ENCODE measurements at places on chromosomes 1 and 21. TPM values are rescaled to one million over a fixed set of nuclear protein-coding genes. Genes with fewer than 3 reads are reported as not detected.

ARTN gene
- total RNA-seq = 1.2 TPM

SAMD11 gene
- total RNA-seq = 9.5 TPM

C1orf210 gene
- 0.84 TPM for total RNA-seq

RNU1-3 gene
- 1,356 TPM for total RNA-seq

CD5L gene
- total RNA-seq = not detected

SPATA45 gene
- 0.65 TPM for total RNA-seq

- DNase-seq = no peak
- no peaks in the 10 kb centered on the region for H3K4me1 ChIP-seq
- no peaks in the 10 kb centered on the region for H3K36me3 ChIP-seq
- H3K27me3 ChIP-seq = peaks cover 3% of the 10 kb centered on the region
- no peak overlapping the region for H3K27ac ChIP-seq
Observed at GRCh38 chr1:226624526-226624925, 76.0 kb downstream of the STUM start.

- H3K4me3 ChIP-seq = no peak overlapping the region
- peak; percentile 30 for DNase-seq
- peaks cover 40% of the 10 kb centered on the region for H3K36me3 ChIP-seq
- H3K4me1 ChIP-seq = no peaks in the 10 kb centered on the region
Observed at GRCh38 chr1:12249181-12249580, 19.4 kb downstream of the VPS13D start.

GRCh38 chr1:86389307-86389706 lies 6.8 kb downstream of the ODF2L start:
- no peak for DNase-seq
- H3K4me3 ChIP-seq = no peak overlapping the region
- H3K27ac ChIP-seq = no peak overlapping the region

GRCh38 chr1:46041974-46042373 lies 90.5 kb downstream of the PIK3R3 start:
- H3K4me1 ChIP-seq = no peaks in the 10 kb centered on the region
- H3K27ac ChIP-seq = no peak overlapping the region
- DNase-seq = peak; percentile 30
- no peak overlapping the region for H3K4me3 ChIP-seq

- no peaks in the 10 kb centered on the region for H3K36me3 ChIP-seq
- H3K27me3 ChIP-seq = no peaks in the 10 kb centered on the region
- no peak overlapping the region for H3K4me3 ChIP-seq
- H3K27ac ChIP-seq = no peak overlapping the region
- no peaks in the 10 kb centered on the region for H3K4me1 ChIP-seq
- DNase-seq = no peak
Observed at GRCh38 chr21:37805266-37805665, 111.0 kb downstream of the KCNJ6 start.

GRCh38 chr1:36565576-36566501 lies 83.1 kb upstream of the CSF3R start:
- H3K4me1 ChIP-seq = no peaks in the 10 kb centered on the region
- no peak overlapping the region for H3K4me3 ChIP-seq
- H3K27me3 ChIP-seq = peaks cover 3% of the 10 kb centered on the region
- no peak overlapping the region for H3K27ac ChIP-seq
- no peak for DNase-seq

GRCh38 chr1:184215274-184215925 lies 163.9 kb downstream of the TSEN15 start:
- no peak for DNase-seq
- H3K36me3 ChIP-seq = no peaks in the 10 kb centered on the region
- H3K4me1 ChIP-seq = peaks cover 3% of the 10 kb centered on the region
- H3K4me3 ChIP-seq = no peak overlapping the region

GRCh38 chr21:31287201-31287600 lies 56.9 kb downstream of the TIAM1 start:
- no peak overlapping the region for H3K27ac ChIP-seq
- no peak for DNase-seq
- H3K27me3 ChIP-seq = no peaks in the 10 kb centered on the region
- no peak overlapping the region for H3K4me3 ChIP-seq

DNA sequence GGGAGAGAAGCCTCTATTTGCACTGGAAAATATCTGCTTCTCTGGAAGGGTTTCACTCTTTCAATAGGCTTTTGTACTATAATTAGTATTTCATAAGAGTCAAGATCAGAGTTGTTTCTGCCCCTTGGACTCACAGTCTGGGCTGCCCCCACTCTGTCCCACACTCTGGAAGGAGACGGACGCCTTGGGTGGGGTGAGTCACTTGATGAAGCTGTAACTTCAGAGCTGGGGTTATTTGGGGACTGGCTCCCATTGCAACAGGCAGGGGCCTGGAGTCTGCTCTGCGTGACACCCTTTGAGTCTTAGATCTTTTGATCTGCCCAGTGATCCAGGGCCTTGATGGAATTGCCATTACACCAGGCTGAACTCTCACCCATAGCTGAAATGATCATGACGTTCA lies 4.0 kb upstream of the KCNA10 start:
- H3K4me3 ChIP-seq = no peak overlapping the region
- H3K36me3 ChIP-seq = no peaks in the 10 kb centered on the region
- H3K27ac ChIP-seq = no peak overlapping the region
- peaks cover 22% of the 10 kb centered on the region for H3K27me3 ChIP-seq
- no peak for DNase-seq

GRCh38 chr1:214310777-214311690 lies 30.1 kb downstream of the SMYD2 start:
- no peak overlapping the region for H3K27ac ChIP-seq
- no peak overlapping the region for H3K4me3 ChIP-seq
- no peaks in the 10 kb centered on the region for H3K36me3 ChIP-seq
- H3K27me3 ChIP-seq = no peaks in the 10 kb centered on the region

DNA sequence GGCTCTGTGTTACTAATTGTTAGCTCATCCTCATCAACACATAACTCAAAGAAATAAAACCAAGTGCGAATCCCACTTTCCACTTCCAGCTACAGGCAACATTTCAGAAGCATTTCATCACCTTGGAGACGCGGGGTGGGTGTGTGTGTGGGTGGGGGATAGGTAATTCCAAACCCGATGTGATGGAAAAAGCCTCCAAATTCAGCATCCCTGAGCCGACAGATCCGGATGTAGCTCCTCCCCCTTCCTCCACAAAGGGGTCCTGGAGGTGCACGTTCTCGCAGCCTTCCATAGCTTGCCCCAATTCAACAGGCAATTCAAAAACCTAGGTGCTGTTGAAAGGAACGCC lies 486 bp downstream of the HSPA13 start:
- H3K27me3 ChIP-seq = no peaks in the 10 kb centered on the region
- peaks cover 2% of the 10 kb centered on the region for H3K36me3 ChIP-seq
- peak overlapping the region; percentile 90 for H3K27ac ChIP-seq
- peak overlapping the region; percentile 89 for H3K4me3 ChIP-seq
- DNase-seq = peak; percentile 12

DNA sequence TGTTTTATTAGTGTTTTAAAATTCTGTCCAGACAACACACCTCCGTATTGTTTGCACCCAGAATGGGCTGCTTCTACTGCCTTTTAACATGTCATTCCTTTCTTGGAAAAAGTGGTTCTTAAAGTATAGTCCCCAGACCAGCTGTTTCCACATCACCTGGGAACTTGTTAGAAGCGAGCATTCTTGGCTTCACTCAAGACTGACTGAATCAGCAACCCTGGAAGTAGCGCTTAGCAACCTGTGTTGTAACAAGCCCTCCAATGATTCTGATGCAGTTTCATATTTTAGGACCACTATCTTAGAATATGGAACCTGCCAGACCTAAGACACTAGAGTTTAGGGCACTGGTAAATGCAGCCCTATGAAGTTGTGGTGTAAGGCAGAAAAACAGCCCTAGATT lies 6.0 kb upstream of the PPIE start:
- H3K27ac ChIP-seq = no peak overlapping the region
- H3K4me1 ChIP-seq = no peaks in the 10 kb centered on the region
- H3K27me3 ChIP-seq = peaks cover 54% of the 10 kb centered on the region
- no peaks in the 10 kb centered on the region for H3K36me3 ChIP-seq
- DNase-seq = peak; percentile 16

- no peak for DNase-seq
- no peaks in the 10 kb centered on the region for H3K27me3 ChIP-seq
- no peak overlapping the region for H3K27ac ChIP-seq
- no peaks in the 10 kb centered on the region for H3K4me1 ChIP-seq
- H3K36me3 ChIP-seq = no peaks in the 10 kb centered on the region
- H3K4me3 ChIP-seq = no peak overlapping the region
Observed at GRCh38 chr21:22280851-22281250, 1282.6 kb downstream of the NCAM2 start.

- DNase-seq = no peak
- H3K4me3 ChIP-seq = no peak overlapping the region
- H3K4me1 ChIP-seq = peaks cover 61% of the 10 kb centered on the region
- no peak overlapping the region for H3K27ac ChIP-seq
Observed at GRCh38 chr21:45976701-45977311, 4.8 kb upstream of the COL6A1 start.

DNA sequence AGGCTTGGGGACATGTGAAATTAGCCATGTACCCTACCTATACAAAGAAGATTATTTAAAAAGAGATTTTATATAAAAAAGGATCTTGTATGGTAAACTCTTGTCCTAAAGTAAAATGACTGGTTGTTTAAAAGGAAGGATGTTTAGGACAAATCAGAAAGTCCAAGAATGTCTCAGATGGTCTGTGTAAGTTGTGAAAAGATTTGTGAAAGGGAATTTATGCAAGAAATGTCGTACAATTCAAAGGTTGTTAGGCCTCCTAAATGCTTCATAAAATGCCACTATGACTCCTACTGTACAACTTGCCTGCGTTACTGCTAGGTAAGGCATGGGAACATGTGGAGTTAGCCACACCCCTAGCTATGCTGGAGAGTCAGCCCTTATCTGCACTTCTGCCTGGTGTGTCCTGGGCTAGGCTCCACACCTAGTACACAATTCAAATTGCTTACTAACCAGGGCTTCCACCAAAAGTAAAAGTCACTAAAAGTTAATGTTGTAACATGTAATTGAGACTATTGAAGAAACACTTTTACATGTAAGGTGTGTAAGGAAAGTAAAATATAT lies 19.7 kb downstream of the PRDX6 start:
- no peak overlapping the region for H3K27ac ChIP-seq
- H3K4me1 ChIP-seq = no peaks in the 10 kb centered on the region
- H3K36me3 ChIP-seq = no peaks in the 10 kb centered on the region
- no peak overlapping the region for H3K4me3 ChIP-seq

DNA sequence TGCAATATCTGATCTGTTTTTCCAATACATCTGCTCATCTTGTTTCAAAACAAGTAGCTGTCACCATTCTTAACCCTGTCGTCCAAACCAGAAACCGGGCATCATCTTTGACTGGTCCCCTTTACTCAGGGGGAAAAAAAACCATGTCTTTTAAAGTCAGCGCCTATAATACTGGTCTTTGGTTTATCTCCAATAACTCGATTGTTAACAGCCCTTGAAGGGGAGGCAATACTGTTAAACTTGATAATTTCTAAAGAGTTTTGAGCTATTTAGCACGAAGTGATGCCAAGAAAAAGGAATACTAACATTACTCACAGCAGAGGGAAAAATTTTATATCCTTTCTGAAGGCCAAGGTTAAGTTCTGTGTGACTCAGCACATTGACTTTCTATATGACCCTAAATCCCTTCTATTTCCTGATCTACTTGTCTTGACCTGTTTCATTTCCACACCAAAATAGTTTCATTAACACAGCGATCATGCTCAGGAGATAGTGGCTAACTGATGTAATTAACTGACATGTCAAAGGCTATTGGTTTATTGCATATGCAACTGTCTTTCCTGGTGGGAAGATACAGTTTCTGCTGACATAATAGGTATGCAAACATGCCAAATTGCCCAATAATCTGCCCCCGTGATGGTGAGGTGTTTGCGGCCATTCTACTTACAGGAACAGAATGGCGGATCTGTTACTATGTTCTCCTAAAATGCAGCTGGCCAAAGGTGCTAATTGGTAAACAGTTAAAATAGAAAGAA lies 59.1 kb downstream of the NFIA start:
- no peaks in the 10 kb centered on the region for H3K27me3 ChIP-seq
- no peak overlapping the region for H3K4me3 ChIP-seq
- peak; percentile 22 for DNase-seq
- H3K36me3 ChIP-seq = no peaks in the 10 kb centered on the region
- H3K27ac ChIP-seq = no peak overlapping the region
- H3K4me1 ChIP-seq = peaks cover 7% of the 10 kb centered on the region

DNA sequence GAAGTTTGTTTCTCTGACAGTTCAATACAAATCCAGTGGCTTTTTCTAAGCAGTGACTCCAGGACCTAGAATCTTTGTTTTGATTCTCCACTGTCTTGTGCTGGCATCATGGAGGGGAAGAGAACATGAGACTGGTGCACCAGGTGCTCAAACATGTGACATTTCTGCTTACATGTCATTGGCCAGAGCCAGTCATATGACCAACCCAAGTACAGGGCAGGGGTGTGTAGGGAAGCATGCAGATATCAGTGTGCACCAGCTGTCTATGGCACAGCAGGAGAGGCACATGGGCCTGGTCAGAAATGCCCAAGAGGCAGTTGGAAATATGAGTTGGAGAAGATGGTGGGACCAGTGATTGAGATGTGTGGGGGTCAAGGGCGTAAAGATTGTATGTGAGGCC lies 297.0 kb downstream of the HHAT start:
- no peaks in the 10 kb centered on the region for H3K4me1 ChIP-seq
- H3K27me3 ChIP-seq = no peaks in the 10 kb centered on the region
- no peak overlapping the region for H3K4me3 ChIP-seq
- H3K27ac ChIP-seq = no peak overlapping the region
- no peak for DNase-seq
- no peaks in the 10 kb centered on the region for H3K36me3 ChIP-seq

DNA sequence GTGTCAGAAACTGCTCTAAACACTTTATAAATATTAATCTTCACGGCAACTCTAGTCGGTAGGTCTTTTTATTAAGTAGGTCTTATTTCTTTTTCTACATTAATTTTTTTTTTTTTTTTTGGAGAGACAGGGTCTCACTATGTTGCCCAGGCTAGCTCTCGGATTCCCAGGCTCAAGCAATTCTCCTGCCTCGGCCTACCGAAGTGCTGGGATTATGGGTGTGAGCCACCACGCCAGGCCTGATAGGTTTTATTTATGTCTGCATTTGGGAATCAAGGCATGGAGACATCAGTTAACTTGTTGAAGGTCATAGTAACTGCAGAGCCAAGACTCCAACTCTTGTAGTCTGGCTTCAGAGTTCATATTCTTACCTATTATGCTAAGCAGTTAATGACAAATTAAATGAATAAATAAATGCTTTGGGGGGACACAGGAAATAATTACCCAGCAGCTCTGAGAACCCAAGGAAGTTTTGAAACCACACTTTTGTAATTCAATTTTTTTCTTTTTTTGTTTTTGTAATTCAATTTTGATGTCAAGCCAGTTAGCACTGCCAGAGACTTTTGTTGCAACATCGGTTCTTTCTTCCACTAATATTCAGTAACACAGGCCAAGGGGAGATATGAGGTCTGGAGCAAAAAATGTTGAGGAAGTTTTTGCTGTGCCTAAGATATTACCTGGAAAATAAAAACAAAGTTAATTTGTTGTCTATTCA lies 9.4 kb upstream of the UAP1 start:
- no peaks in the 10 kb centered on the region for H3K4me1 ChIP-seq
- H3K36me3 ChIP-seq = no peaks in the 10 kb centered on the region
- no peak overlapping the region for H3K4me3 ChIP-seq
- no peaks in the 10 kb centered on the region for H3K27me3 ChIP-seq
- DNase-seq = no peak

- H3K27ac ChIP-seq = no peak overlapping the region
- H3K4me1 ChIP-seq = no peaks in the 10 kb centered on the region
- no peak for DNase-seq
- peaks cover 7% of the 10 kb centered on the region for H3K27me3 ChIP-seq
- no peaks in the 10 kb centered on the region for H3K36me3 ChIP-seq
- no peak overlapping the region for H3K4me3 ChIP-seq
Observed at GRCh38 chr1:177185209-177185608, 14.5 kb downstream of the BRINP2 start.

Data from astrocyte (in vitro differentiated cells and primary cell).